ENCODE measurements at places on chromosomes 2 and 18.

DNA sequence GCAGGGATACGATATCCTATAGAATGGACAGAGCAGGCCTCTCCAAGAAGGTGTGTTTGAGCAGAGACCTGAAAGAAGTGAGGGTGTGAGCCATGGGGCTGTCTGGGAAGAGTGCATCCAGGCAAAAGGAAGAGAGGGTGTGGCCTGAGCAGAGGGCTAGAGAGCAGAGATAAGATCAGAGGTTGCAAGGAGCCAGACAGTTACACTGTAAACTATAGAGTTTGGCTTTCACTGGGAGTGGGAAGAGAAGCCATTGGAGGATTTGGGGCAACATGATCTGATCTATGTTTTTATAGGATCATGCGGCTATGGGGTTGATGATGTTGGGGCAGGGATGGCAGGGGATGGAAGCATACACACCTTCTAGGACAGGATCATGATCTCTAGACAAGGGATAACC is 124.1 kb upstream of the MAP3K20 start:
- no peak for DNase-seq

DNA sequence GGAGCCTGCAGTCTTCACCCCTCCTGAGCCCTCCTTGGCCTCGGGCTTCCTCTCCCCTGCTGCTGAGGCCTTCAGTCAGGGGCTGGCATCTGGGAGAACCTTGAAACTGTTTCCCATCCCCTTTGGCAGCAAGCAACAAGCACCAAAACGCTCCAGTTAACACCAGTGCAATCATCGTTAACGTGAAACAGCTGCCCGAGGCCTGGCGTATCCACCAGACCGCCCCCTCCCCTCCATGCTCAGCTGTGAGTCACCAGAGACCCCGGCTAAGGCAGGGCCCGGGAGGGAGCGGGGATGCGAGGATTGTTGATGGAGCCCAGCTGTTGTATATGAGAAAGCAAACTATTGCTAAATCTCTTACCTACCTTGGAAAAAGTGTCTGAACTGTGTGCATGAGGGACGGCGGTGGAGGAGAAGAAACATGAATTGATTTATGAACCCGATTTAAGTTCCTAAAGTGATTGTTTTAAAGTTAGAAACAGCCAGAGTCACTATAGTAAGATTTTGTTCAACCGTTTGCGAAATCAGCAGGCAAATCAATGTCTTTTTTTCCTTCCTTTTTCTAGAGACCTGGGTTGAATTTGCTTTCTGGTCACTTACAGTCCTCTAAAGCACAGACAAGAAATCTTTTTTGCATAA is 5.2 kb downstream of the ZFP36L2 start:
- peak; percentile 64 for DNase-seq

GRCh38 chr2:83342860-83343329 is 1116.2 kb downstream of the SUCLG1 start:
- no peak for DNase-seq

DNA sequence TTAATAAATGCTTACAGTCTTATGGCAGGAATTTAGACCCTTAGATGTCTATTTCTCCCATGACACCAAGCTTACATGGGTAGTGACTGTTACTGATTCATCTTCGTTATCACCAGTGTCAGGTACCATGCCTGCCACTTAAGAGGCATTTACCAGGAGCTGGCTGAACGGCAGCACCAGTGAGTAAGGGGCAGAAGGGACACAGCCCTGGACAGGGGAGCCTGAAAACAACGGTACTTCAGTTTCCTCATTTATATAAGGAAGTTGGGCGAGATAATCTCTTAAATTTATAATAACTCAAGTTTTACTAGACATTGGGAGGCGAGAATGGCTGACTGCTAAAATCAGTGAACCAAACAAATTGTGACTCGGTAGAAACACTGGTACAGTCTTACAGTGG is 1.2 kb downstream of the COA5 start:
- no peak for DNase-seq

DNA sequence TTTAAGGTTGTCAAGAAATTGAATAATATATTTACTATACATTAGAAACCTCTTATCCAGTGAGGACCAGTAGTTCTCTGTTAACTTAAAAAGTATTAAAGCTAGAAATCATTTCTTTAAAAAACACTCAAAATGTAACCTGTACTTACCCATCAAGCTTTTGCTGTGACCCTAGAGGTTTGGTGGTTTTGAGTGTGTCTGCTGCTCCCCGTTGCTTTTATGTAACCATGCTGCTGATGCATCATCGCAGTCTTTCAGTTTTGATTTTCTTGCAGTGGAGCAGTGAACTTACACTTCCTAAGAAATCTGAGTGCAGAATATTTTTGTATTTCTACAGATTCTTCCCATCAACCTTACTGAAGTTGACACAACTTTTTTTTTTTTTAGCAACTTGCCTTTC is 34.2 kb downstream of the MRPS9 start:
- no peak for DNase-seq

DNA sequence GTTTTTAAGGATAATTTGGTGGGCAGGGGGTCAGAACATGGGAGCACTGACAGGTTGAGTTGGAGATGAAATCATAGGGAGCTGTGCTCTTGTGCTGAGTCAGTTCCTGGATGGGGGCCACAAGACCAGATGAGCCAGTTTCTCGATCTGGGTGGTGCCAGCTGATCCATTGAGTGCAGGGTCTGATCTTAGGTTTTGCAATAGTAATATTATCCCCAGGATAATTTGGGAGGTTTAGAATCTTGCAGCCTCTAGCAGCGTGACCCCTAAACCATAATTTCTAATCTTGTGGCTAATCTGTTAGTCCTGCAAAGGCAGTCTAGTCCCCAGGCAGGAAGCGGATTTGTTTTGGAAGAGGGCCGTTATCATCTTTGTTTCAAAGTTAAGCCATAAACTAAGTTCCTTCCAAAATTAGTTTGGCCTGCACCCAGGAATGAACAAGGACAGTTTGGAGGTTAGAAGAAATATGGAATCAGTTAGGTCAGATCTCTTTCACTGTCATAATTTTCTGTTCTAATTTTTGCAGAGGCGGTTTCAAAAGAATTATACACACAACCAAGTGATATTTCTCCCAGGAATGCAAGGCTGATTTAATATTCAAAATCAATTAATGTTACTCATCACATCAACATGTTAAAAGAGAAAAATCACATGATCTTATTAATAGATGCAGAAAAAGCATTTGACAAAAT is 23.0 kb downstream of the DBI start:
- DNase-seq: no peak

GRCh38 chr2:162072181-162072702 is 1.8 kb downstream of the DPP4 start:
- no peak for DNase-seq

- DNase-seq: no peak
Measured at GRCh38 chr2:23464905-23465537, 80.0 kb downstream of the KLHL29 start.

DNA sequence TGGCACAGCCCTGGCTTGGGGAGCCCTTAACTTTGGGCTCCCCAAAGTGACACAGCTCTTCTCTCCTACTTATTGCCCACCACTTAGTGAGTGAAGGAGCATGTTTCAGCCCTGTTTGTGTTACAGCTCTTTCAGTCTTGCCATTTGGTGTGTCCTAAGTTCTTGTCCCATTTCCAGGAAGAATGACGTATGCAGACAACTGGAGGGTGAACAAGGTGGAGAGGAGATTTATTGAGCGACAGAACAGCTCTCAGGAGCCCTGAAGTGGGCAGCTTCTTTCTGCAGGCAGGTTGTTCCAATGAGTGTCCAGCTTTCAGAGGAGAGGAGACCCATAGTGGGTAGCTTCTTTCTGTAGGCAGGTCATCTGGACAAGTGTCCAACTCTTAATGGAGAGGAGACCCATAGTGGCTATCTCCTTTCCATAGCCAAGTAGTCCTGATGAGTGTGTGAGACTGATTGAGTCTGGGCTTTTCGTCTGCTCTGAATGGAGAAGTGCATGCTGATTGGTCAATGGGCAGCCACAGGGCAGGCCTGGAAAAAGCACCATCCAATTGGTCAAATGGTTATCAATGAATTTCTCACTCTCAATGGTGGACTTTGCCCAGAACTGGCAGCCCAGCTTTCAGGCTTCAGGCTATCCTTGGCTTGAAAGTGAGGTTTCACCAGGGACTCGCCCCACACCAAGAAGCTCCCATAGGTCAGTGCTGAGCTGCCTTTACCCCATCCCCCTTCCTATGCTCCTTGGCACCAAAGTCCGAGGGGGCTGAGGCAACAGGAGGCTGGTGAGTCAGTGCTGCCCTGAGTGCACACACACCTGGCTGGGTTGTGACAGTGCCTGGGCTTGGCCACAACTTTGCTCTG is 688.2 kb downstream of the NYAP2 start:
- no peak for DNase-seq

DNA sequence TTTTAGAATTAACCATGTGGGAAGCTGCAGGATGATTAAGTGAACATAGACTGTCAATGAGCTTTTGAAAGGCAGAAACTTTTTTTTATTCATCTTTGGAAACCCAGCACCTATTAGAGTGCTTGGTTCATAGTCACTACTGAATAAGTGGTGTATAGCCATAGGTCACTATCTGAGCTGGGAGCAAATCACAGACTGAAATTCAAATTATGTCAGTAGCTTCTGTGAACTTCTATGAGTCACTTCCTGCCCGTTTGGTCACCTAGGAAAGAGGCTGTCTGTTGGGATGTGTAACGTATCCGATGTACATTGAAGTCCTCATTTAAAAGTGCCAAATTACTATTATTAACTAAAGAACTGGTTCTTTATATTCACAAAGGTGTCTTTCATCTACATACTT is 20.5 kb upstream of the SLC40A1 start:
- DNase-seq: no peak

GRCh38 chr2:162002623-162003235 is 71.3 kb downstream of the DPP4 start:
- DNase-seq: no peak

DNA sequence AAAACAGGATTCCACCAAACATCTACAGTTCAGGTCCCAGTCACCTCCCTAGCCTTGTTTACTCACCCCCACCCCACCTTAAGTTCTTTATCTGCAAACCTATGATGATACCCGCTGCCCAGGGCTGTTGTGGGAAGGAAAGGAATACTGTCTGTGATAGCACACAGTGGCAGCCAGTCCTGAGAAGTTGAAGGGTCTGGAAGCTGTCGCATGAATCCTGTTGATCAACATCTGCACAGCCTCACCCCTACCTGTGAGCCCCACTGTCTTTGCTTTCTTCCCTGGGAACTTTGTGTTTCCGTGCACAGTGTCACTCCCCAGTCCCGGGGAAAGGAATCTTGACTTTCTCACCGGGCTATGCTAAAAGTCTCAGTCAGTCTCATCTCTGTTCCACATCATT is 160.7 kb upstream of the EPAS1 start:
- DNase-seq: no peak

- peak; percentile 42 for DNase-seq
Measured at GRCh38 chr2:67277450-67277849, 119.7 kb upstream of the ETAA1 start.

GRCh38 chr18:11672846-11673454 is 16.1 kb upstream of the GNAL start:
- DNase-seq: peak; percentile 25

- DNase-seq: no peak
Measured at GRCh38 chr2:39649511-39649910, 16.2 kb upstream of the TMEM178A start.

DNA sequence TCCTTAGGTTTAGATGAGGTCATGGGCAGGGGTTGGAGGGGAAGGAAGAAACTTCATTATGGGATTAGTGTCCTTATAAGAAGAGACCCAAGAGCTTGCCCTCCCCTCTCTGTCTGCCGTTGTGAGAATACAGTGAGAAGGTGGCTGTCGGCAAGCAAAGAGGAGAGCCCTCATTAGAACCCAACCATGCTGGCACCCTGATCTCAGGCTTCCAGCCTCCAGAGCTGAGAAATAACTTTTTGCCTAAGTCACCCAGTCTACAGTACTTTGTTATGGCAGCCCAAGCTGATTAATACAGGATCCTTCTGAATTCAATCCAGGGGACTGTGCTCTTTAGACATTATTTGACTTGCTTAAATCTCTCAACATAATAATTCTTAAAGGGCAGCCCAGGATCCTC is 209.0 kb downstream of the RNF152 start:
- no peak for DNase-seq

DNA sequence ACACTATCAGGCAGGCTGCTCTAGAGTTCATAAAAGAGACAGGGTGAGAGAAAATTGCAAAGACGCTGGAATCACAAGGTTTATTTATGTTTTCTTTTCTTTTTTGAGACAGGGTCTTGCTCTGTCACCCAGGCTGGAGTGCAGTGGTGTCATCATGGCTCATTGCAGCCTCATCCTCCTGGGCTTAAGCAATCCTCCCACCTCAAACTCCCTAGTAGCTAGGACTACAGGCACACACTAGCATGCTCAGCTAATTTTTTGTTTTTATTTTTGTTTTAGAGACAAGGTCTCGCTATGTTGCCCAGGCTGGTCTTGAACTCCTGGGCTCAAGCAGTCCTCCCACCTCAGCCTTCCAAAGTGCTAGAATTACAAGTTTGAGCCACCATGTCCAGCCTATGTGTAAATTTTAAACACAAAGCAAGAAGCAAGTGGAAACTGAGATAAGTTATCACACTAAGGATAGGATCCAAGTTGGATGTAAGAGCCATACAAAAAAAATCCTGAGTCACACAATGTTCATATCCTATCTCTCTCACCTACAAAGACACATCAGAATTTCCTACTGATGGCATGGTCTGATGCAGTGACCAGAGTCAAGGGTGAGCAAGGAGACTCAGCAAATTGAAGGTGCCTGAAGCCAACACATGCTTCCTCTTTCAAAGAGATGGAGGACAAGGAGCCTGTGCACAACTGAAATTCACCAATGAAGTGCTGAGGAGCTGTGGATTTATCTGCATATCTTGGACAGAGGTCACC is 31.4 kb downstream of the MYL12B start:
- DNase-seq: no peak

DNA sequence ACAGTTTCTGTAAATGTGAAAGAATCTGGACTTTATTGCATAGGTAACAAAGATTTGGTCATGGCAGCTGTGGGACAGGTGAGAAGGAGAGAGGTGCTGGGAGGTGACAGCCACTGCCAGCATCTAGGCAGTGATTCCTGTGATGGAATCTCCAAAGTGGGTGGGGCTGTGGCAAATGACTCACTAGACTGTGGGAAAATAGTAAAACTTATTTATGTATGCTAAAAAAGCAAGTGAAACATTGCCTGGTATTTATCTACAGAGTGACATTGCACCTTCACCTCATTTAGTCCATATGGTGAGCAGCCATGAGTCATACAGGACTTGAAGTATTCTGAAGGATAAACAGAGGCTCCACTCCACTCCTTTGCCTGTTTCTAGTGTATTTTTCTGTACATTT is 145.3 kb upstream of the MEX3C start:
- no peak for DNase-seq

Data from RPMI8226 (cell line).